Spinal cord (tissue), 10 donors: ENCODE measurements at places on chromosomes 1 and 21.

DNA sequence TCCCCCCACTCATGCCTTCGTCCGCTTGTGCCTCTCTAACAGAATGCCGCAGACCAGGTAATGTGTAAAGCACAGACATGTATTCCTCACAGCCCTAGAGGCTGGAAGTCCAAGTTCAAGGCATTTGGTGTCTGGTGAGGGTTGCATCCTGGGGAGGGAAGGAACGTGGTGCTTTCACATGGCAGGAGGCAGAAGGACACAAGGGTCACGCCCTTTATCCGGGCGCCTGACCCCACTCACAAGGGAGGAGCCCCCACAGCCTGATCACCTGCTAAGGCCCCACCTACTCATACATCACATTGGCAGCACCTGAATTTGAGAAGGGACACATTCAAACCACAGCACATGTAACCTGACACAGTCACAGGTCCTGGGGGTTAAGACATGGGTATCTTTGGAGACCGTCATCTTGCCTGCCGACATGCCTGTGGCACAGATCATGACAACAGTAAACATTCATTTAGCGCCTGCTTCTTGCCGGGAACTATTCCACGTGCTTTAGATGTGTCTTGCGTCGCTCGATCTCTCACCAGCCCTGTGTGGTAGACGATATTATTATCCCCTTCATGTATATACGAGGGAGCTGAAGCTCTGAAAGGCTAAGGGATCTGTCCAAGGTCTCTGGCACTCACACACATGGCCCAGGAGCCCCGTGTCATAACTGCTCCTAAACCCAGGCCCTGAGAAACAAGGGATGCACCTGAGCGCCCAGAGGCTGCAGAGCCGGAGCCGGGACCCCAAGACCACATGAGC is 235.6 kb downstream of the NPHP4 start:
- DNase-seq, result no peak

DNA sequence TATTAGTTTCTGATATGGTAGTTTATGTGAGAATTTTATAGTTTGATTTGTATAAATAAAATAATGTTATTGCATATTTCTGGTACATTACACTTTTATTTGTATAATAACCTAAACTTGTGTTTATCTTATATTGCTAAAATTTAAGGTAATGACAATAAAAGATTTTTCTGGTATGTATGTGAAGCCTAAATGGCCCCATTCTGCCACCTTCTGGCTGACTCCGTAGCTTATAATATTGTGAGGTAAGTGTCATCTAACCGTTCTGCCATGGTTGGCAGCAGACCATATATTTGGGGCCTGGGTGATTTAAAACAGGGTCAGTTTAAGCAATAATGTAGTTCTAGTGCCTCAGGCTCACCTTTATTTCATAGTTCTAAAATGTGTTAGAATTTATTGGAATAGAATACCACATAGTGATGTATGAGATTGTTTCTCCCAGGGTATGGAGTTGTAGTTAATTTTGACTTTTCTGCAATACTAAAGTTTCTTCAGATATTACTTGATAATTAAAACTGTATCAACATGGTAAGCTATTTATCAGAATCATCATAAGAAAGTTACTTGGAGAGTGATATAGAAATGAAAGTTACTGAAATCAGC is 21.2 kb upstream of the PRKACB start:
- no peak for DNase-seq

GRCh38 chr1:210448297-210448892 is 119.7 kb downstream of the HHAT start:
- DNase-seq, result peak; percentile 61

GRCh38 chr1:167440776-167441175 is 77.6 kb downstream of the CD247 start:
- DNase-seq, result no peak

DNA sequence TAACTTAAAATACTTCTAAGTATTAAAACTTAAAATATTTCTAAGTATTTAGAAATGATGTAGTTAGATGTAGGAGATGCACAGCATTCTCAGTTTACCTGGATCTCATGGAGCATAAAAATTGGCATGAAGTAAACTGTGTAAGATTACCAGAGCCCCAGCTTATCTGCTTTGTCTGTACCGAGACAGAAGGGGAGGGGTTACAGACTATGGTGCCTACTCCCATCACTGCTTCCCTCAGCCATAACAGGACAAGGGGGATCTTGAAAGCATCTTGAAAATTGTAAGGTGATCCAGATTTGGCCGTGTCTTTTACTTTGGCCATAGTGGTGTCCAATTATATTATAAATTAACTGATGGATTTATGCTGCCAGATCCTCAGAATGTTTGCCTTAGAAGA is 18.8 kb downstream of the NRDC start:
- DNase-seq, result no peak

DNA sequence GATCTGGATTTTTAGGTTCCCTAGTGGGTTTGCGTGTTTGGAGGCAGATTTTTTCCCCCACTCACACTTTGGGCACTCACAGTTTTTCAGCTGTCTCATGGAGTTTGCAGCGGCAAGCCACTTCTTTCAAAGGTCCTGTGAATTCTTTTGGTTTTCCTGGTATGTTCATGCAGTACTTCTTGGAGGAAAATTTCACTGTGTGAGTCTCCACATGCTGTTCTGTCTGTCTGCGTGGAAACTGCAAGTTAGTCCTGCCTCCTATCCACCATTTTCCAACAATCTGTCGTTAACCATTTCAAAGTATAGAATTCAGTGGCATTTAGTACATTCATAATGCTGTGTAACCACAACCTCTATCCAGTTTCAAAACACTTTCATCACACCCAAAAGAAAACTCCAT is 793 bp upstream of the FMO1 start:
- DNase-seq, result no peak

DNA sequence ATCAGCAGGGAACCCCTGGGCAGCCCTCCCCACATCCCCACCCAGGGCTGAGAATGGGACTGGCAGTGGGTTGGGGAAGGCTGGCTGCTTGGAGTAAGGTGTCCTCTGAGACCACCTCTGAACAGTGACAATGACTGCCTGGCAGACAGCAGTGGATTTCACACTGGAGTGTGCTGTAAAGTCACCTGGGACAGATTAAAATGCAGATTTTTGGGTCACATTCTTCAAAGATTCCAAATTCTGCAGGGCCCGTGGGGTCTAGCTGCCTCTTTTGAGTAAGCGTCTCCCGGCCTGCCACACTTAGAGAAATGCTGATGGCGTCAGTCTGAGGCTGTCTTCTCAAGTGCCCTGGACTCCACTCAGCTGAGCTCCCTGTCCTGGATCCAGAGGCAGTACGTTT is 164.5 kb downstream of the GRIK3 start:
- no peak for DNase-seq

GRCh38 chr1:202154766-202155477 is 5.5 kb downstream of the PTPN7 start:
- no peak for DNase-seq

GRCh38 chr1:161235957-161236775 is 1.8 kb downstream of the NR1I3 start:
- no peak for DNase-seq

- no peak for DNase-seq
These were observed 245.4 kb upstream of the POU3F1 start for GRCh38 chr1:38291906-38292521.

DNA sequence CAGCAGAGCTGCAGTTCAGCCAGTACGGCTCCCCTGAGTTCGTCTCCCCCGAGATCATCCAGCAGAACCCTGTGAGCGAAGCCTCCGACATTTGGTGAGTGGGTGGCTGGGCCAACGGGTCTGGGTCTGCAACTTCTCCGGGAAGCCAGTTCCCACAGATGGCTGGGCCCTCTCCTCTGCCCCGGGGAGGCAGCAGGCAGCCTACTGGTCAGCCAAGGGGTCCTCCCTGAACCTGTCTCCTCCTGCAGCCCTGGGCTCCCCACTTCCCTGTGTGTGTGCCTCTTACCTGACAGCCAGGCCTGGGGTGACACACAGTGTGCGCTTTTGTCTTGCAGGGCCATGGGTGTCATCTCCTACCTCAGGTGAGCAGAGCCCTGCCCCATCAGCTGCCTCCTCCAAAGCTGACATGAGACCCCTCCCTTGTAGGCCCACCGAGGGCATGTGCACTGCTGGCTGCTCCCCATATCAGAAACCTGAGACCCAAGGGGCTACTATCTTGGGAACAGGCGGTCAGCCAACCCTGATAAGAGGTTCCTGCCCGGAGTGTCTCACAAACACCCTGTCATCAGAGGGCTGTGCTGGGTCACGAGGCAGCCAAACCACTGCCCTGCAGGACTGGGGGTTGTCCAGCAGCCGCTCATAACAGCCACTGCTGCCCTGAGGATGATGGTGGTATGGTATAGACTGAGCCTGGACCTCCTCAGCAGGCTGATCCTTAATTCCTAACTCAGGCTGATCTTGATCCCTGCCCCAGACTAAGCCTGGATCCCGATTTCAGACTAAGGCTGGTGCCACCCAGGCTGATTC is 37.6 kb downstream of the TRIM11 start:
- DNase-seq, result no peak

DNA sequence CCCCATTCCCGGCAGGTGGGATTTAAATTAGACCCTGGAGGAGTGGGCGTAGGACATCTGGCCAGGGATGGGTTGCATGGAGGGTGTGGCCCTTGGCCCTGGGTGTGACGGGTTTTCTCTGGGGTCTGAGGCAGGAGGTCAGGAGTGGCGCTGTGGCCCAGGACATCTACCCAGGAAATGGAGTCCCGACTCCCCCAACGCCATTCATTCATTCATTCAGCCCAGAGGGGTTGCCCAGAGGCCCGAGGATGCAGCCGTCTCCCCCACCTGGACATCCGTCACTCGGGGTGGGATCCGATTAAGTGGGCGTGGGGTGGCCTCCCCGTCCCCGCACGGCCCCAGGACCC is 663 bp downstream of the ATP13A2 start:
- no peak for DNase-seq
